ENCODE measurements at places on chromosomes 7 and 10. TPM values are rescaled to one million over a fixed set of nuclear protein-coding genes. Genes with fewer than 3 reads are reported as not detected.

GRCh38 chr10:129004398-129004797, 462.6 kb upstream of the MGMT start:
- DNase-seq: no peak

DNA sequence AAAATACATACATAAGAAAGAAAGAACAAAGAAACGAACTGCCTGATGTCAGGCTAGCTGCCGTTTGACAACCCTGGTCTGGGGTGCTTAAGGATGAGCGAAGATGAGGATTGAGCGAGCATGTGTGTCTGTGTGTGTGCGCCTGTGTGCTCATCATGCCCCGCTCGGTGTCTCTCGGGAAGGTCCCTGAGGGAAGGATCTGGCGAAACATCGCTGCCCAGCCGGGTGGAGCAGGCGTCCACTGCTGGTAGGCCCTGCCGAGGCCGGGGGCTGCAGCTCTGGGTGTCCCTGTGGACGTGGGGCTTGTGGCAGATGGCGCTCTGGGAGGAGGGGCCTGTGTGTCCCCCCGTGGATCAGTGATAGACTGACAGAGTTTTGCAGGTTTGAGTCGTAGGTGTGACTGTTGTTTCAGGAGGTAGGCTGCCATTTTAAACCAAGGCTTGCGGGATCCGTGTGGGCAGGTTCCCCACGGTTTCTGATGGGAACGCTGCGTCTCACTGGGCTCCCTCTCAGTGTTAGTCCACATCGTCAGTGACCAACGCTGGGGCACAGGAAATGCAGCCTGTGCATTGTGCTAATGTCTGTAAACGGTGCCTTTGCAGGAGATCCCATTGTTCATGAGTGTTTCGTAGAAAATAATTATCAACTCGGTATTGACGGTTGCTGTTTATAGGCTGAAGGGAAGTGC, 5.9 kb upstream of the SUN1 start:
- no peak for DNase-seq

DNA sequence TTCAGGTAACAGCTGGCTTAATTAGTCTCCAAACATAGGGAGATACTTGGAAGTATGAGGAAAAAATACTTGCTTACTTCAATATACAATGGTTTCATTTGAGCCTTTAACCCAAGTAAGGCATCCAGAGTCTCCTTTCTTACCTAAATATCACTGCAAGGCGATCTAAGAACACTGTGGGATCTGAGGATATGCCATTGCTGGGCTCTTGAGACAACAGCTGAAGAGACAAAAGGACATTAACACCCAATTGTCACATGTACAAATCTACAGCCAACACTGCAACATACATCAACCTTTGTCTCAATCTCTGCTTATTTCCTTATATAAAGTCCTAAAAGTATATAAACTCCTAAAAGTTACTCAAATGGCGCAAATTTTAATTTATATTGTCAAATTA, 44.4 kb downstream of the IRF5 start:
- no peak for DNase-seq

GRCh38 chr7:94567396-94567795, 57.8 kb downstream of the CASD1 start:
- no peak for DNase-seq

DNA sequence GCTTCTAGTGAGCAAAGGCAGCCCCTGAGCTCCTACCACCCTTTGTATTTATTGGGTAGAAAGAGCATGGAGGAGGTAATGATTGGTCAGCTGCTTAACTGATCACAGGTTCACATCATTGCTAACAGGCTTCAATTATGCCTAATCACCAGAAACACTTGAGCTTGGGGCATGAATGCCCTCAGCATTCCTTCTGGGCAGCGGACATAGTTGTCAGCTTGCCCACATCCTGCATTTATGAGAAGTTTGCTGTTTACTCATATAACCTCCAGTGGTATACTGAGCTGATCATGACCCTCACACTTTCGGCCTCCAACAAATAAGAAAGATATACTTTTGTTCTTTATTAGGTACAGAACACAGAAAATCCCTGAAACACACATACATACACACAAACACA, 140.3 kb upstream of the ODAD2 start:
- no peak for DNase-seq

GRCh38 chr7:50480797-50481196, 30.6 kb upstream of the FIGNL1 start:
- no peak for DNase-seq

- DNase-seq: no peak
Measured at GRCh38 chr7:39587393-39587792, 21.2 kb downstream of the YAE1 start.

GRCh38 chr10:96917628-96918027, 85.5 kb downstream of the LCOR start:
- DNase-seq: no peak

Gene SHH
- total RNA-seq: not detected

Gene CHAT
- not detected for total RNA-seq

GRCh38 chr10:31149835-31150512, 118.3 kb upstream of the ZNF438 start:
- no peak for DNase-seq

GRCh38 chr10:118737603-118738302, 17.0 kb downstream of the CACUL1 start:
- DNase-seq: no peak

DNA sequence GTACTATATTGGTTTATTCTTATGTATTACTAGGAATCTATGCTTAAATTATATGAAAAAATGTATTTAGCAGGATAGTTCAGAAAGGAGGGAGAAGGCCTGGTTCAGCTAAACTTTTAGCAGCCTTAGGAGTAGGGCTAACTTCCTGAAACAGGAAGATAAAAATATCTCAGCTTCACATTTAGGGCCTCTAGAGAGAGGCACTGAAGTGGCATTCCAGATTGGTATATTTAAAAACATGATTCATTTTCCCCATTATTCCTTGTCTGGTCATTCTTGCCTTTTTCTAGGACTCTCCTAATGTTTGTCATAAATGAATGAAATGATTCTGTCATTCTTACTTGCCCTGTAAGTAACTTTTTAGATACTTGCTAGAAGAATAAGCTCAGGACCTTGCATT, 63.0 kb upstream of the CYP26C1 start:
- no peak for DNase-seq

GRCh38 chr7:70257921-70258320, 659.6 kb downstream of the AUTS2 start:
- no peak for DNase-seq

DNA sequence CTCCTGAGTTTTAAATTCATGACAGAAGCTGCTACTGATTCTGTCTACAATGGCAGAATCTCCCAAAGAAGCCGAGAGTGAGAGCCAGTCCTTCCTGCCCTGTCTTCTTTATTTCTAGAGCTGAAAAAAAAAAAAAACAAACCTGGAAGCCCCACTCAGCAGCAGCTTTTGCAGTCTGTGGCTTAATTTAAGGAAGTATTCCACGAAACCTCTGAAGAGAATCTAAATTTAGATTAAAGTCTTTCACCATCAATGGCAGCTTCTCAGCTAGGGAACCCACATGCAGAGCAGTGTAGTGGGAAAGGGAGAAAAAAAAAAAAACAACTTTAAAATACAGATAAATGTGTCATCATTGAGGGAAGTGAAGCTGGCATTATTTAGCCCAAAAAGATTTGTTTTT, 23.4 kb downstream of the SMURF1 start:
- no peak for DNase-seq

GRCh38 chr7:50329775-50330174, 25.3 kb downstream of the IKZF1 start:
- DNase-seq: no peak

GRCh38 chr7:72326365-72326764, 85.8 kb downstream of the CALN1 start:
- DNase-seq: no peak

DNA sequence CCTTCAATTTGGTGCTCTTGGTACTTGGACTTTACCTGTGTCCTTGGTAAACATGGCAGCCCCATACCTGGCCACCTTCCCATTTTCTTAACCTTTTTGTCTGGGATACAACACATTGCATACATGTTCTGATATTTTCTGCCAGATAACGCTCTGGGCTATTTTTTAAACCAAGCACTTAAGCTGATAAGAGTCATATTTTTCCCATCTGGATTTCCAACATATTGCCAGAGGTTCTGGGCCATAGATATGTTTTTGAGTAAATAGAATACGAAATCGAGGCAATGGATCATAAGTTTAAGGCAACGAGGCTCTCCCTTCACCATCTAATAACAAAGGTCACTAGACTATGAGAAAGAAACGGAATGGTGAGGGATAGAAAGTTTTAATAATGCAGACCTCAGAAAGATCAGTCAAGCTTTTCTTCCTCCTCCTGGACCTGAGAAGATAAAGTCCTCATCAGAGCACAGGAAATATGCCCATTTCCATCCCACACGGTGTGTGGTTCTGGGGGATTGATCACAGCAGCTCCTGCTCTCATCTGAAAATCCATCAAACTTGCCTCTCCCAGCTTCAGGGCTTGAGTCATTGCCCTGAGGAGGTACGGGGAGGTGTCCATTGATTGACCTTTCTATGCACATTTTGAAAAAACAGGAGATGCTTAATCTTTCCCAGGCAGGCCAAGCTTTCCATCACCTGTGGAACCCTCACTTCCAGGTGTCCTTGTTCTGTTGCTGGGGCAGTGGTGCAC, 257.2 kb downstream of the GFRA1 start:
- DNase-seq: no peak

DNA sequence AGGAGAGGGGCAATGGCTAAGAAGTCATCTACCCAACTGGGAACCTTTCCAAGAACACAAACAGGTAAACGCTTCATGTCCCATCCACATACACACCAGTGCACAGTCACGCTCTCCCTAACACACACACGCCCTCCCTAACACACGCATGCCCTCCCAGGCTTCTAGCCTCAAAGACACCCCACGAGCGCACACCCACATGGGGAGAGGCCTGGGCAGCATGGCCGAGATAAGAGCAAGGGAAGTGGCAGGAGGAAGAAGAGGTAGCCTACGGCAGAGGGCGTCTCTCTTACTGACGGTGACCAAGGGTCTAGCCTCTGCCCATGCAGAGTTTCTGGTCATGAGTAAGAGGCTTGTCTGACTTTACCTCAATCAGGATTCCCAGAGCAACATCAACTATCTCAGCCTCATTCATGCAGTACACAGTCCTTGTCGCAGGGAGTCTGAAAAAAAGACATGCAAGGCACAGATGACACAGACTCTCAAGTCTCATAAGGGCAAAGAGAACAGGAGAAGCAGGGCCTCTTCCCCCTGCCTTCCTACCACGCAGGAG, 3.1 kb downstream of the CYREN start:
- DNase-seq: no peak

DNA sequence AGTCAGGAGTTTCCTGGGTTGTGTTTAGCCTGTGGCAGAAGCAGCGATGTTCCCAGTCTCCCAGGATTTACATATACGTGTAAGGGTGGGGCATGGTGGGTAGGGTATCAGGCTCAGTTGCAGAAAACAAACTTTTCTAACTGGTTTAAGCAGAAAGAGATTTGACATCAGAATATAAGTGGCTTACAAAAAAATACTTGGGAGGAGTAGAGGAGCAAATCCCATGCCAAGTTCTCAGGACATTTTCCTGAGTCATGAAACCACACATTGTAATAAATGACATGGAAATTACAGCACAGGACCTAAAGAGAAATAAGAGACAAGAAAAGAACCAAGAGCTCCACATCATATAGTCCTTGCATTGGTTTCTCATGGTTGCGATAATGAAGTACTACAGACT, 26.2 kb upstream of the FRMD4A start:
- DNase-seq: no peak

Gene VSIR
- total RNA-seq: 21.4 TPM

Gene ACSL5
- 53.5 TPM for total RNA-seq

DNA sequence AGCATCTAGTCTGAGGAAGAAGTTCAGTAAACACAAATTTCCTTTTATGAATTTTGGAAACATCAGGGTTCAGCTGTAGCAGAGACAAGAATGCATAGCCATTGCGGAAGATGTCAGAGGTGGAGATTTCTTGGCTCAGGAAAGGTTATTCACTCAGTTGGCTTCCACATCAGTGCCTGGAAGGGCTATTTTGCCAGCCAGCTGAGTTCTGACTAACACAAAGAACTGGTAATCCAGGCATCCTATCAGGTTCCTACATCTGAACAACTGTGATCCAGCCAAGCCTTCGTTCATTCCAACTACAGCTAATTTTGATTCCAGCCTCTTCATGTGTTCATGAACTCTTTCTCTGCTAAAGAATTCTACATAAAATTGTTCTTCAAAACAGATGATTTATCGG, 965.6 kb downstream of the XPNPEP1 start:
- no peak for DNase-seq

DNA sequence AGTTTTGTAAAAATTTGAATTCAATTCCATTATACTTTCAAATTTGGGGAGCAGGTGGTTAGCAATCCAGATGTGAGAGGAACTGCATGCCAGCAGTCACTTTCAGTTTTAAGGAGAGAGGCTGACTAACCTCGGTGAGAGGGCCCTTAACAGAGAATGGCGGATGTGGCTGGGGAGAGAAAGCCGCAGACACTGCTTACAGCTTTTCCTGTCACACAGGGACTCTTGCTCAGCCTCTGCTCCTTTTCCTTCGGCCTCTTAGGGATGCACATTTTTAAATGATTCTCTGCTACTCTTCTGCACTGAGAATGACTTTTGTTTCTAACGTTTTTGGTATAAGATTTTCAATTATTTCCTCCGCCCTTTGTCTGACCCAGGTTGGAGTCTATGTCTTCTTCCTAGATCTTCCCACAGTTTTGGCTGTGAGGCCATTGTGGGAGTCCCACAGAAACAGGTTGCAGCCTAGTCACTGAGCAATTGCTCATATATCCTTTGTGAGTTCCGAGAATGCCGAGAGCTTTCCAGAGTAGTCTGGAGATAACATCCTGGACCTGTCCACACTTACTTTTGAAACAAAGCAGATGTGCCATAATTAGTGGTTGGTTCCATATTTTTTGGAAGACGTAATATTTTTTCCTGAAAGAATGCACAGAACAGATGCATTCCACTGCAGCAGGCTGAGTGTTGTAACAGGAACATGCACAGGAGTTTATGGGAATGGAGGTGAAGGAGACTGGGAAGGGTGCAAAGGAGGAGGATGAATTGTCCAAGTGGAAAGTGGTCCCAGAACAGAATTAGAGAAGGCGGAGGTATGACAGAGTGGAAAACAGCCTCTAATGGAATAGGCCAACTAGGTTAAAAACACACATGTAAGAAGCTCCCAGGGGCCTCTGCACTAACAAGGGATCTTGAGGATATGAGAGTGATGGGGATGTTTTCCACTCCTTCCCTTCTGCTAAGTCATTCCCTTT, 168.0 kb upstream of the ZNF32 start:
- DNase-seq: no peak

Gene C10orf67
- total RNA-seq: not detected

DNA sequence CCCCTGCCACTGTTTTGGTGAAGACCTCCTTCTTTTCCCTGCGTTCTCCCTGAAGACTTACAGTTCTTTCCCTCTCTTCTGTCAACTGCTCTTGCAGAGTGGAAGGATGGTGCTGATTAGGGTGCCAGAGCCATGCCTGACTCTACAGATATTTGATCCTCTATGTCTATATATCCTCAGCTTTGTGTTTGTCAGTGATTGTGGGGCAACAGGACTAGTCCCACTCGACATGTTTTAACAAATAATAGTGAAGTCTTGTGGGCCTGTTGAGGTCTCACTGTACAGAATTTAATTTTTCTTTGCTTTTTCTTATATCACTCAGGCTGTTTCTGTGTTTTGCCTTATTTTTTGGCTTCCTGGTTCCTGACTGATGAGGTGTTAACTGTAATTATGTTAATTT, 5.0 kb downstream of the PLEKHA1 start:
- no peak for DNase-seq

GRCh38 chr7:126656165-126656564, 596.6 kb downstream of the GRM8 start:
- no peak for DNase-seq

Gene EBLN1
- total RNA-seq: not detected

- no peak for DNase-seq
Measured at GRCh38 chr7:116212869-116213268, 2.5 kb downstream of the TES start.
